ENCODE measurements at places on chromosomes 6 and 20.

- DNase-seq, result no peak
These were observed 64.9 kb downstream of the CRYBG1 start for GRCh38 chr6:106425382-106425781.

DNA sequence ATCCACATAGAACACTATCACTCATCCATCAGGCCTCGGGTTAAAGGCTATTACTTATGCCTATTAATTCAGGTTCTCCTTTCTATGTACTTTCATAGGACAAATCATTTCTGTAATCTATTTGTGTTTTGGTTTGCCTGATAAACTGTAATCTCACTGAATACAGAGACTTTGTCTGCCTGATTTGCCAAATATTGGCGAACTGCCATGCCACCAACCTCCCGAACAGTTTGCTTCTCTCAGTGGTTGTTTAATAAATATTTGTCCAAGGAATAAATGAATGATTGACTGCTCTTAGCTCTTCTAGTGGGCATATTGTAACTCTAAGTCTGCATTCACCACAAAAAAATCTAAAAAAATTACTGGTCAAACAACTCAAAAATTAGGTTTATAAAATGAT, 170.1 kb upstream of the ZFP64 start:
- no peak for DNase-seq

DNA sequence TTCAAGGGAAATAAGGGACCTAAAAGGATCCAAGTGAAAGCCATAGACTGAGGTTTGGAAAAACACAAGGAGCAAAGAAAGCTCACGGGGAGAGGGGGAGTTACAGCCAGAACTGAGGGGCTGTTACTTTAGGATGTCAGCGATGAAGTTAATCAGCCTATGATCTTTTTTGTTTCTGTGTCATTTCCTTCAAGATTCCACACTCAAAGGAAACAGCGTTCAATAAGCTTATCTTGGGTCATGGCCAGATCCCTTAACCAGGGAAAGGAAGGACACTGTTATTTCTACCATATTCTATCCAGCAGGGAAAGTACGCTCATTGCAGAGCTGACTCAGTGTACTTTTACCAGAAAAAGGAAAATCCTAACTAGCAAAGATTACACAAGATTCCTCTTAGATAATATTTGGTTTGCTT, 132.8 kb downstream of the PFDN4 start:
- DNase-seq, result peak; percentile 24

GRCh38 chr20:50339466-50339901, 148.9 kb downstream of the CEBPB start:
- DNase-seq, result no peak

DNA sequence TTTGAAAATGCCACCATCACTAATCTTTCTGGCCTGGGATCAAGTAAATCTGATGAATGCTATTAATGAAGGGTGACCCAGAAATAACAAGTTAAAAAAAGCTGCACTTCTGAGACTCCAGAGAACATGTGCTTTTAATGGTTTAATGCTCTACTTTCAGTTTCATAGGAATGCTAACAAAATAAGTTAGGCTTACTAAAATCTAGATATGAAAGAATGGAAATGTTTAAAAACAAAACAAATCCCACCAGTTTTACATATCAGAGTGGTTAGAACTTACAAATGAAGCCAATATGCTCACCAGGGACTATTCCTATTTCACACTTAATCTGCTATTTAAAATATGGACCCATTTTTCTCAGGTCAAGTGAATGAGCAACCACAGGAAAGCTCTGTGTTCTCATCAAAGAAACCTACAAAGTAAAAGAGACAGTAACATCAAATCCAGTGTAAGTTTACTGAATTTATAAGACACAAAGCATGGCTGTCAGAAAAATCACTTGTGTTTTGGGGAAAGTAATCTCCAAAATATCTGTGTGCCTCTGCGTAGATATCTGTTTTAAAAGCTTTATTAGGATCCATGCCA, 40.3 kb downstream of the FYN start:
- no peak for DNase-seq

DNA sequence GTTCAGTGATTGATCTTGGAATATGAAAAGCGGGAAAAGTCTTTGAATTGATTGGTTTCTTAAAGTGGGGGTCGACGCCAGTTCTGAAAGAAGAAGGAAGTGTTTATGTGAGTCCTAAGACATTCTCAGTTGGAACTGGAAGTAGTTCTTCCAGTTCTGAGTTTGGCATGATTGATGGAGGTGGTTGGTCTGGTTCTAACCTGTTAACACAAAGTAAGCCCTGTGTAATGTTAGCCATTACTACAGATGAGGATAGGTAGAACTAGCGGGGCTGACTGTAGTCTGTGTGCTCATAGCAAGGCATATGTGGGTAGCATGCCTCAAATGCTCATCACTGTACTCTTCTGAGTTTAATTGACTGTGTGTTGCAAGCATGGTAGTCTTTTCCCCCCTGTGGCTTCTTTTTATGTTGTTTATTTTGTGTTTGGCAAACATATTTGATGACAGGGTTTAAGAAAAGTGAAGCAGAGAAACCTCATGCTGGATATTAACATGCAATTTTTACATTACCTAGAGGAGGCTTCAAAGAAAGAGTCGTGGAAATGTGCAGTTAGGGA, 24.9 kb downstream of the CITED2 start:
- no peak for DNase-seq

GRCh38 chr6:134379599-134379998, 61.7 kb upstream of the SGK1 start:
- no peak for DNase-seq

- no peak for DNase-seq
These were observed 480.7 kb upstream of the SPTLC3 start for GRCh38 chr20:12528104-12528503.

DNA sequence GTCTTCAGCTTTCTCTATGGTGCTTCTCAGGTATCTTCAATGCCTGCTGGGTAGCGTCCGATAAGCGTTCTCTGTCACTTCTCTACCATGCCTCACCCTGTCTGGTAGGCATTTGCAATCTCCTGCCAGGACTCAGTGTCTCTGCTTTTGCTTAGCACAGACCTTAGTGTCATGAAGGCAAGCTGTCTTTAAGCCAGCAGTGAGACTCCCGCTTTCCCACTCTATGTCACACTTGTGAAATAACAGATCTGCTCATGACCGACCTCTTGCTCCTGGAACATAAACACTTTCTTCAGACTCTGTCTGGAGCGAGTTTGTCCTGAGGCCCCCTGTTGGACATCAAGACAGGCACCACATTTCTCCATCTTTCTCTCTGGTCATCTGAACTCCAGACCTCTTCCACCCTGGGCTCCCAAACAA, 17.0 kb downstream of the ADGRB3 start:
- no peak for DNase-seq

Data from HFF-Myc (cell line).